T-cell (primary cell): ENCODE measurements at places on chromosomes 7 and 10.

DNA sequence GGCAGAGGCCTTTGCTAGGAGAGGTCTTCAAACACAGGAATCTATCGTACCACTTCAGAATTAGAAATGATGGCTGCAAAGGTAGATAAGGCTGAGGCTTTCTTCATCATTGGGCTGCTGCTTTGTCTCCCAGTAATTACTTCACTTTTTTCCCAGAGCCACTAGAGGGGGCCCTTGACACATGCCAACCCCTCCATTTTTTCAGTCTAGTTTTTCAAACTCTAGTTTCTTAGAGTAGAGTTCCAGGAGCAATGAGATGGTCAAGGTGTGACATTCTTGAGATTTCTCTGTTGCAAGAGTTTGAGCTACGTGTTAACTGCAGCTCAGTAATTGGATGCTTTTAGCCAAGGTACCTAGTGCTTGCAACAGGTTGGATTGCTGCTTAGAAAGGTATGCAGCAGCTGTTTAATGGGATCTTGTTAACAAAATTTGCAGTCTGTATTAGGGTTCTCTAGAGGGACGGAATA lies 33.8 kb upstream of the RBM20 start:
- DNase-seq: no peak

GRCh38 chr10:61460835-61461234 lies 7.7 kb upstream of the TMEM26 start:
- no peak for DNase-seq

- no peak for DNase-seq
These were observed 14.7 kb upstream of the SAMD8 start for GRCh38 chr10:75096749-75097148.

DNA sequence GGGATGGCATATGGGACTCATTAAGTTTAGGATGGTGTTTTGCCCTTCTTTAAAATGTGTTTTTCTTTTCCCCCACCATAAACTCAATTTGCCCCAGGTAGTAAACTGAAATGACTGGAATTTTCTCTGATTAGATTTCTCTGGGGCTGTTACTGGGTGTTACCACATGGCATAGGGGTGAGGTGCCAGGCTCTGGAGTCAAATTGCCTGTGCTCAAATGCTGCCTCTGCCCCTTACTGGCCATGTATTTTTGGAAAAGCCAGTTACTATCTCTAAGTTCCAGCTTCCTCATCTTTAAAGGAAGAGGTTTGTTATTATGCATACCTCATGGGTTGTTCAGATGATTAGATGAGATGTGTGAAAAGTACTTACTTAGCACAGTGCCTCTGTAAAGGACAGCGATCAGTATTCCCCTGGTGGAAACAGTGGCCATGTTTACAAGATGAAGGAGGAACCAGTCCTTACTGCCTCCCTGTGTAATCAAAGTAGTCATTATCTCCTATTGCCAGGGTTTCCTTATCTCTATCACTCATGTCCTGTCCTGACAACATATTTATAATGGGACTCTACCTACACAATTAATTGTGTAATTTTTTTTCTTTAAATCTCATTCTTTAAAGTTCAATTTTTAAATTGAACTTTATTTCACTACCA lies 352.0 kb downstream of the KCNMA1 start:
- DNase-seq: no peak

DNA sequence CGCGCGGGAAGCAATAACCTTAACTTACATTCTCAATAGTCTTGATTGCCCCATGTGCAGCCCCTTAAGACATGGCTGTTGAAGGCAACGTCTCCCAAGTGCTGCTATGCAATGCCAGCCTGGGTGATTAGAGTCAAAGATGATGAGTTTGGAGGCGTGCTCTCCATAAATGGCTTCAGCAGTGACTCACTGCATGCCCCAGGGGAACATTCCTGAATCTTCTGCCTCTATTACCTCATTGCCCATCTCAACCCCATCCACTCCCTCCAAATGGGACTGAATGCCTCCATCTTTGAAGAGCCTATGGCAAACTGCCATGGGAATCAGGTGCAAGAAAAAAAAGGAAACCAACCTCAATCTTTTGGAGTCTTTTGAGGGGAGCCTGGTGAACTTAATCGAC lies 282.8 kb downstream of the SNX10 start:
- no peak for DNase-seq

GRCh38 chr7:78017591-78018100 lies 219.1 kb downstream of the PHTF2 start:
- DNase-seq: no peak

DNA sequence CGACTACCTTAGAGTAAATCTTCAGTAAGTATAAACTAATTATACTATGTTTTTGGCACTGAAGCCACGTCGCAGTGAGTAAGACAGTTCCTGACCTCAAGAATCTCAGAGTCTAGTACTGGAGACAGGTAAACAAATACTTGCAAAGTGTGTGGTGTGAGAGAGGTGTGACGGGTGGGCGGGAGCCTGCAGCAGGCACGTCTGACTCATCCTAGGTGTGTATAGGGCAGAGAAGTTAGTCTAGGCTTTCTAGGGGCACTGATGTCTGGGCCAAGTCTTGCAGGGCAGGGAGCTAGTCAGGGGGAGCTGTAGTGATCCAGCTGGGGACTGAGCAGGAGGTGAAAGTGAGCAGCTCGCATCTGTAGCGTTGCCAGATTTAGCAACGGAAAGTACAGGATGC lies 35.9 kb upstream of the SFTPD start:
- DNase-seq: no peak

GRCh38 chr7:30765408-30765807 lies 5.8 kb upstream of the MINDY4 start:
- no peak for DNase-seq

DNA sequence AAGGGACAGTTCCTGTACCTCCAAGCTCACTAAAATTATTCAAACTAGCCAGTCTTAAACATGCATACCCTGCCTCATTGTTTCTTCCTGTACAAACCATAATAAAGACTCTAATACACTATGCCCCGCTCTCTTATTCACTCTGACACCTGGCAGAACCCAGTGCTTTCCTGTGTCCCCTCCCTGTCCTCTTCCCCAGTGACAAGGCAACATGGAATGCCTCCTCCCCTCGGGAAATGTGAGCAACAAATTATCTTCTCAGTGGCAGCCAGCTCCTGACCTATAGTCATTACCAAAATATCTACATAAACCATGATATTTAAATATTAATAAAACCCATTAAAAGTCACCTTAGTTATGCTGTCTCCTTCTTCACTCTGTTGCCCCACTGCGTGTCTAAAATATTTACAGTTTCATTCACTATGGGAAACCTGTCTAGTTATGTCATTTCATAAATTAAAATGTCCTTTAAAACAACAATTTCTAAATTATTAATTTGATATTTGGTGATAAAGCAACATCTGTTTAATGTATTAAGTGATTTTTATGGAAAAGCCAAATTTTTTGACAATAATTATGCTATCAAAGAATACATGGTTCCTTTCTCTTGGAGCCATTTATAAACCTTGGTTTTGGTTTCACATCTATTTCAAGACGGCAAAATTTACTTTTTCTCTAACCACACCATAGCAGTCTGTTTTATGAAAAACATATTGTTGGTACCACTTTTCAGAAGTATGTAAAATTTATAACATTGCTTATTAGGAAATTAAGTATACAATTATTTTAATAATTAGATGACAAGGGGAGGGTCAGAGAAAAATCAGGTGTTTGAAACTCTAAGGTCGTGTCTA lies 1355.2 kb downstream of the XPNPEP1 start:
- DNase-seq: no peak
